ENCODE measurements at places on chromosomes 4 and X. TPM values are rescaled to one million over a fixed set of nuclear protein-coding genes. Genes with fewer than 3 reads are reported as not detected.

MMRN1 gene
- total RNA-seq, result not detected

SOWAHB gene
- total RNA-seq, result 0.39 TPM

WDR1 gene
- 209 TPM for total RNA-seq

ADAMTS3 gene
- total RNA-seq, result 0.08 TPM

NALF2 gene
- 0.08 TPM for total RNA-seq

TMEM165 gene
- 103 TPM for total RNA-seq

BBS12 gene
- 3.0 TPM for total RNA-seq

TDO2 gene
- not detected for total RNA-seq

H2BW2 gene
- total RNA-seq, result not detected

CFI gene
- total RNA-seq, result not detected

PDZD11 gene
- total RNA-seq, result 76.5 TPM

All from hair follicular keratinocyte (primary cell).